ENCODE measurements at places on chromosomes 3 and 15. TPM values are rescaled to one million over a fixed set of nuclear protein-coding genes. Genes with fewer than 3 reads are reported as not detected.

- no peak overlapping the region for H3K4me3 ChIP-seq
- H3K27me3 ChIP-seq: no peaks in the 10 kb centered on the region
- no peak overlapping the region for H3K27ac ChIP-seq
- no peaks in the 10 kb centered on the region for H3K4me1 ChIP-seq
Observed at GRCh38 chr3:14623569-14624051, 28.0 kb upstream of the CCDC174 start.

PCSK6 gene
- total RNA-seq: 10.6 TPM

ZDHHC19 gene
- 0.33 TPM for total RNA-seq

PLA2G4D gene
- not detected for total RNA-seq

CCDC54 gene
- total RNA-seq: not detected

Measured in Panc1 (cell line).